ENCODE measurements at places on chromosomes 5 and 9. TPM values are rescaled to one million over a fixed set of nuclear protein-coding genes. Genes with fewer than 3 reads are reported as not detected.

GRCh38 chr9:120071760-120072159 is 508.2 kb downstream of the CDK5RAP2 start:
- no peak for DNase-seq

Gene SLC27A6
- total RNA-seq = 7.6 TPM

DNA sequence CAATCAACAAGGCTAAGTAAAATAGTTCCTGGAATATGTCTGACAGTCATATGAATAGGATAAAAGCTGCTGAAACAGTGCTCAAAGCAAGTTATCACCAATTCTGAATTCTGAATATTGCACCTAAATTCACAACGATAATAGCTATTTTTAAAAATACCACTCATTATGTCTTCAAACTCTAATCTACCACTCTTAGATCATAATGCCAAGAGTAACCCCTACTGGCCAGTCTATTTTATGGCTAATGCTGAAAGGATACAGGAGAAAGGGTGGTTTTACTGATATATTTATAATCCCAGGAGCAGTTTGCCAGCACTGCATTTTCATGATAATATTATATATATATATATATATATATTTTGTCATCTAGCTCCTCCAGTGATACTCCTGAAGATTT is 232.8 kb downstream of the PDE4D start:
- DNase-seq = no peak

- no peak for DNase-seq
Measured at GRCh38 chr5:67005737-67006499, 190.7 kb downstream of the CD180 start.

DNA sequence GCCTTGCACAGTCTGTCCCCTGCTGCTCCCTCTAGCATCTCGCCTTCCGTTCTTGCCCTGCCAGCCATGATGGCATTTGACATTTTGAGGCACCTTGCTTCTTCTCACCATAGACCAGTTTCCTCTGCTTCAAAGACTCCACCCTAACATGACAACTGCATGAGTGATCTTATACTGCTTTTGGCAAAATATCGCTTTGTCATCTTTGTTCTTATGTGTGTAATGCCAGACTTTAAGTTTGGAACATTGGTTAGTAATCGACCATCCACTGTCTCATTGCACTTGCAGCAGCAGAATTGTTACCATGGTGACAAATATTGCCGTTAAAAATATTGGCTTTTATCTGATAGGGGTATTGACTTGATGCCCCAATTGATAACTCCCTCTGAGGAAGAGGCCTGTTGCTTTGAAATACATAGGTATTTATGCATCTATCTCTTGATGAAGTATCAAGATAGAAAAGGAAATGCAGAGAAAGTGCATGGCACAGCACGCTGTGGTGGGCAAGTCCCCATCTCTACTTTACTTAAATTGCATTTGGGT is 6.8 kb downstream of the GARIN3 start:
- DNase-seq = no peak

DNA sequence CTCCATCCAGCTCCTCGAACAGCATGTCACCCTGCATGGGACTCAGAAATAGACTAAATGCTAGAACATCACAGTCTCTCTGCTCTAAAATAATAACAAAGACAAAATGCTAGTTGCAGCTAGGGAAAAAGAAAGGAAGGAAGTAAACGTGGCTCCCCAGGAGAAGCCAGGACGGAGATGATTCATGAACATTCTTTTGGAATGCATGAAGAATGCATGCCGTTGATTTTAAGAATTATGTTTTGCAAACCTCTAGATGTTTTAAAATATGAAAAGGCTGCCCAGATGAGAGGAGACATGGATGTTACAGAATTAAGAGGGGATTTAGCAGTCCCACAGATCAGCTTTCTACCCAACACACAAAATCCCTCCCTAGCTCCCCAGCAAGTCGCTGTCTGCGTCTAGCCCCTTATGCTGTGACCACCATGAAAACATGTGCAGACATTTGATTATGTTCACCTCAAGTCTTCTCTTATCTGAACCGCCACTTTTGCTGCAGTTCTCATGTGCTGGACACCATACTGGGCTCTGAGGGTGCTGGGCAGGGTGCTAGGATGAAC is 139.4 kb upstream of the LMX1B start:
- DNase-seq = no peak

Gene SUSD3
- 4.4 TPM for total RNA-seq

DNA sequence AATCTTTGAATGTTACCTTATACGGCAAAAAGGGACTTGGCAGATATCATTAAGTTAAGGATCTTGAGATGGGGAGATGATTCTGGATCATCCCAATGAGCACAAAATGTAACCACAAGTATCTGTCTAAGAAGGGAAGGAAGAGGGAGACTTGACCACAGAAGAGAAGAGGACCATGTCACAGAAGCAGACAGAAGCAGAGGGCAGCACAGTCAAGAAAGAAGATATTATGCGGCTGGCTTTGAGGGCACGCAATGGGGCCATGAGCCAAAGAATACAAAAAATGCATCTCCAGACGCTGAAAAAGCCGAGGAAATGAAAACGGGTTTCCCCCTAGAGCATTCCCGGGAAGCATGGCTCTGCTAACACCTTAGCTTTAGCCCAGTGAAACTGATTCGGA is 225.3 kb downstream of the NR2F1-AS1 start:
- no peak for DNase-seq

DNA sequence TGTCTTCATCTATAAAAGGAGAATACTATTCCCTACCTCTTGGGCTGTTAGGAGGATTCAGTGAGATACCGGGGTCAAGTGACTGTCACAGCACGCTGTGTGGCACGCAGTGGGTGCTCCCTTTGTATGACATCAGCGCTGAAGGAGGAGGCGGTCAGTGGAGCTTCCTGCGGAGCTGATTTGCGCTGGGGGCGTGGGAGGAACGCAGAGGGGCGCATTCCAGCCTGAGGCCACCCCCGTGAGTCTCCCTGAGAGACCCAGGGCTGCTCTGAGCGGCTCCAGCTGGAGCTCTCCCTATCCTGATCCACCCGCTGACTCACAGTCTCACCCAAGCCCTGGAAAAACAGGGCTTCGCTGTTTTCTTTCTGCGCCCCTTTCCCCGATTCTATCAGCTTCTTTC is 24.3 kb upstream of the NEURL1B start:
- no peak for DNase-seq

GRCh38 chr5:1378096-1378495 is 33.2 kb upstream of the CLPTM1L start:
- no peak for DNase-seq

Gene IL13
- not detected for total RNA-seq

GRCh38 chr9:3875361-3876132 is 349.7 kb upstream of the RFX3 start:
- DNase-seq = no peak

DNA sequence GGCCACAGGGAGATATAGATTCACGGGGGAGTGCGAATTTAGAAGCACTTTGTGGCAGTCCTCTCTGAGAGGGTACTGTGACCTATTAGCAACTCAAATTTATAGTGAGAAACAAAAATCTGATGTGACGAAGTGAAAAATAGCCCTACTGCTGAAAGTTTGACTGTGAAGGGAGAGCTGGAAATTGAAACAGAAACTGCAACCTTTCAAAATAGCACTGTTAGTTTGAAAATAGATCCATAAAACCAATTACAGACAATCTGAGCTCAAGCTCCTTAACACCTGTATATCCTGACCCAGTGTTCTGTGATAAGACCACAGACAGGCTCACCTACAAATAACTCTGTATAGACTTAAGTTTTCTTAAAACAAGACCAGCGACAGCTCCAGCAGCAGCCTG is 420.1 kb downstream of the IRX1 start:
- DNase-seq = no peak

- DNase-seq = no peak
Measured at GRCh38 chr5:154202379-154203260, 12.1 kb downstream of the GALNT10 start.

- DNase-seq = no peak
Measured at GRCh38 chr5:149060325-149060724, 2.5 kb downstream of the SH3TC2 start.

GRCh38 chr9:34454571-34455065 is 3.8 kb downstream of the FAM219A start:
- DNase-seq = no peak

DNA sequence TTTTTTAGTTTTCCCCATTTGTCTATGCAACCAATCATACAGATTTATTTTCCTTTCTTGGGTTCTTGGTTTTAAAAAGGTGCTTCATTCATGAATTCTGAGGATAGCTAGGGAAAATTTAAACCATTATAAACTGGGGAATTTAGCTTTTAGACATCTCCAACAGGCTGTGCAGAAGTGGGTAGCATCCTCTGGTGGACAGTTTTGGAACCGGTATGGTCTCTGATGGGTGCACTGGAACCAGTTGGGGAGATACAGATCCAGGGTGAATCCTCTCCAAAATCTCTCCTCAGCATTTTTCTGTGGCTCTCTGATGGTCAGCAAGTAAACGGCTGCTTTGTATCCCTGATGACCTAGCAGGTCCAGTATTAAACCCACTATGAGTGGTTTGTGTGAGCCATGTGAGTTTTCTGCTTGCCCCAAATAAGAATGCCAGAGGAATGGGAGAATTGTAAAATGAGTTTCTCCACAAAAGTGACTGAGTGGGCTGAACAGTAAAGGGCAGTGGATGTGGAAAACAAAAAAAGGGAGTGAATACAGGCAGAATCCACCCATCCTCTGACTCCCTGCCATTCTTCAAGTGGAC is 9.1 kb upstream of the DNAJC25 start:
- DNase-seq = no peak

Gene SLC6A19
- total RNA-seq = not detected

GRCh38 chr9:117827456-117827855 is 123.3 kb downstream of the TLR4 start:
- DNase-seq = no peak

All from esophagus squamous epithelium (tissue), 5 donors.